ENCODE measurements at places on chromosomes 11 and 22.
A peak's percentile ranks its signal among the peaks of the same experiment; 100 is the strongest.

- no peak for DNase-seq
These were observed 4.8 kb downstream of the SAAL1 start for GRCh38 chr11:18100926-18101656.

DNA sequence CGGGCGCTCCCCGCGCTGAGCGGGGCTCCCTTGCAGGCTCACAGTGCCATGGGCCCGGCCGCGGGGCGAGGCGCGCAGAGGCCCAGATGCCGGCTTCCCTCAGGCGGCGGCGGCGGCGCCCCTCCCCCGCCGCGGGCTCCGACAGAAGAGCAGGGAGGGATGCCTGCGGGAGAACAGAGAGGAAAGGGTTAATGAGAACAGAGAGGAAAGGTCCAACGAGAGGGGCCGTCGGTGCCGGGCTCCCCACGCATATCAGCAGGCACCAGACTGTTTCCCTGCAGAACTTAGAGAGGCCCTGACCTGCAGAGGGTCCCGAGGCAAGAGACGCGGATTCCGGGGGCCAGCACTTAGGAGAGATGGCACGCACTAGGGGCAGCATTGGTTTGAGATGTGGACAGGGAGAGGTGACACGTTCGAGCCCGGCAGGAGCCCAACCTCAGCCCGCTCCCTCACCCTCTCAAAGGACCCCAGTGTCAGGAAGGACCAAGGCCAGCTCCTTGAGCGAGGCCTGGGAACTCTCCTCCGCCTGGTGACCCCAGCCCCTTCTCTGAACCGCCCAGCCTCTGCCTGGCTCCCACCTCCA lies 9.1 kb downstream of the NRXN2 start:
- DNase-seq = no peak

GRCh38 chr22:28904211-28904896 lies 21.0 kb downstream of the ZNRF3 start:
- no peak for DNase-seq

- no peak for DNase-seq
These were observed 3.1 kb downstream of the SLN start for GRCh38 chr11:107708792-107709191.

DNA sequence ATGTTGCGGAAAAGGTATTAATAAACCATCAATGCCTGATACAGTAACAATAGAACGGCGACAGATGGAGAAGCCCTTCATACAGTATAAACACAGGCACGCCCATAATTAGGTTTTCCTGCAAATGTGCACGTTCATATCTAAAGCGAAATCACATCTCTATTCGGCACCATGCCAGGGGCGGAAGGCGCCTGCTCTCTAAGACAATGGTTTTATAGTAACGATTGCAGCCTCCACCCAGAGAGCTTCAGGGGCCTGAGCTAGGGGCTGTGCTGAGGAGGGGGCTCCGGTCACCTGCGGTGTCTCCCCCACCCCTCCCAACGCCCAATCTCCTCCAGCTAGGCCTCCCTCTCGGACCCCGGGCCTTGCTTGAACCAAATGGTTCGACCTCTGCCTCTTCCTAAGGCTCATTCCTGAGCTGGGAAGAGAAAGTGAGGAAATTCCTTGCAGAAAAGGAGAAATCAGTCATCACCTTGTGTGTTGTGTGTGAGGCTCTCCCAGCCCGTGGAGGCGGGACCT lies 9.6 kb downstream of the KRTAP5-5 start:
- no peak for DNase-seq

- DNase-seq = no peak
These were observed 39.7 kb downstream of the ACAT1 start for GRCh38 chr11:108160970-108161566.

DNA sequence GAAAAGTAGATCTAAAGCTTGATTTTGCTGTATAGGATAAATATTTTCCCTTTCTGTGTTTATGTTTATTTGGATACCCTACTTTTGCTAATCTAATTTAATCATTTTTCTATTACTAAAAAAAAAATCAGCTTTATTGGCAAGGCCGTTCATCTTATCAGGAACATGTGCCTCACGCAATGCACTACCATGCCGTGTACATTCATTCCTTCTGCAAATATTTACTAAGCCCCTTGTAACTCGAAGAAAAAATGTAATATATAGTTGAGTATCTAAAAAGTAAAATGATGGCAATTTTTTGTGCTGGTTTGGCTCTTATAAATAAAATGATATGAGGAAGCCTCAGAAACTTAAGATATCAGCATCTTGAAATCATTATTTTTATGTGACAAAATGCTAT lies 8.9 kb downstream of the UVRAG start:
- DNase-seq = no peak

DNA sequence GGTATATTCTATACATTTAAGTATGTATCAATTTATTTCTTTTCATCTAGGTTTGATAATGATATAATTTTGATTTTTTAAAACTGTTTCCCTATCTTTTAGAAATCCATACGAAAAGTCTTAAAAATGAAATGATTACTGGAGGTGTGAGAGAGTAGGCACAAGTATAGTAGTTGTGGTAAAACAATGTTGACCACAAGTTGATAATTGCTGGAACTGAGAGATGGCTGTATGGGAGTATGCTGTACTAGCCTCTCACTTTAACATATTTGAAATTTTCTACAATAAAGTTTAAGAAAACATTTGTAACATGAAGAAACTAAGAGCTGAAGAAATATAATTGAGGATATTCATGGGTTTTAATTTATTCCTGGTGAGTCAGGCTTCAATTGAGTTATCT lies 30.0 kb downstream of the FSHB start:
- no peak for DNase-seq

- no peak for DNase-seq
These were observed 41.2 kb downstream of the COPB1 start for GRCh38 chr11:14458377-14458776.

GRCh38 chr11:112178936-112179335 lies 3.6 kb downstream of the BCO2 start:
- DNase-seq = no peak

DNA sequence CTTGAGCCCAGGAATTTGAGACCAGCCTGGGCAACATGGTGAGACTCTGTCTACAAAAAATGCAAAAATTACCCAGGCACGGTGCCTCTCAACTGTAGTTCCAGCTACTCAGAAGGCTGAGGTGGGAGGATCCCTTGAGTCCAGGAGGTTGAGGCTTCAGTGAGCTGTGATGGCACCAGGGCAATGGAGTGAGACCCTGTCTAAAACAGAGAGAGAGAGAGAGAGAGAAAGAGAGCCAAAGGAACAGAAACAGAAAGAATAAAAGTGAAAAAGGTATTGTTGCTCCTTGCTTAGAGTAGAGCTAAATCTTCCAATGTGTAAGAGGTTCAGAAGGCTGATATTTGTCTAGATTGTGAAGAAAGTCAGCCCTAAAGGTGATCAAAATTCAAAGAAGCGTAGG lies 8.9 kb upstream of the ETS1 start:
- no peak for DNase-seq

GRCh38 chr22:33772745-33773144 lies 147.5 kb downstream of the LARGE1 start:
- no peak for DNase-seq

DNA sequence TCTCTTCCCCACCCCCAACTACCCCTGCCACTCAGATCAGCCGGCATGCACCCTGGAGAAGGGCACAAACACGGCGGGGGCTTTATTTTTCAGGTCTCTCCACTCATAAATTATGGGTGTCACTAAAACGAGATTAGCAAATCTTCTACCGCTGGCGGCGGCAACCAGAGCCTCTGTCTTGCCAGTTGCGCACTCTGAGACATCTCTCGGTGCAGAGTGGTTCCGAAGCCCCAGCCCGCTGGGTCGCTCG lies 125.3 kb upstream of the C11orf58 start:
- DNase-seq = no peak

DNA sequence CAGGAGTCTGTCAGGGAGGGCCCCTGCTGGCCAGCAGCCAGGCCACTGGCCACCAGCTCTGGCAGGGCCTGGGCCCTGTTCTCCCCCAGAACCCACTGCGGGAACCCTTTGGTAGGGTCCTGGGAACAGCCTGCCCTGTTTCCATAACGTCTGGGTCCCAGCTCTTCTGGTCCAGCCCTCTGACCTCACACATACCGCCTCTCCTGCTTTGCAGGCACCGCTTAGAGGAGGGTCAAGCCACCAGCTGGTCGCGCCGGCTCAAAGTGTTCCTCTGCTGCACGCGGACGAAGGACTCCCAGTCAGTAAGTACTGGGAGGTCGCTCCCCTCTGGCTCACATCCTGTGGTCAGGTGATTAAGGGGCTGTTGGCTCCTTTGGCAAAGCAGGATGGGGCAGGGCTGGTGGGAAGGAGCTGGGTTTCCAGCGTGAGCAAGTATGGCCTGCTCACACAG lies 26.6 kb upstream of the MYRF start:
- no peak for DNase-seq

GRCh38 chr11:102914238-102915043 lies 39.7 kb upstream of the MMP12 start:
- no peak for DNase-seq

DNA sequence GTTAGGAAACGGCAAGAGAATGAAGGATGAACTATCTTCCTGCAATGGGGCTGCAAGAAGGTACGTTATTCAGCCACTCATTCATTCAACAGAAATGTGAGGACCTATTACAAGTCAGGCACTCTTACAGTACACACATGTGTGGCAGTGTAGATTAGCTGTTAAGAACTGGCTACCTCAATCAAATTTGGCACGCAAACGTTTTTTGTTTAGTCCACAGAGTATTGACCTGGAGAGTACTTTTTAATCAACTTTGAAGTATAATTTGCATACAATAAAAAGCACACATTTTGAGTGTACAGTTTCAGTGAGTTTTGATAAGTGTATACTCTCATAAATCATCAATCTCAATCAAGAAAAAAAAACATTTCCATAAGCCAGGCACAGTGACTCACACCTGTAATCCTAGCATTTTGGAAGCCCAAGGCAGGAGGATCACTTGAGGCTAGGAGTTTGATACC lies 24.2 kb downstream of the MRTFA start:
- DNase-seq = no peak

DNA sequence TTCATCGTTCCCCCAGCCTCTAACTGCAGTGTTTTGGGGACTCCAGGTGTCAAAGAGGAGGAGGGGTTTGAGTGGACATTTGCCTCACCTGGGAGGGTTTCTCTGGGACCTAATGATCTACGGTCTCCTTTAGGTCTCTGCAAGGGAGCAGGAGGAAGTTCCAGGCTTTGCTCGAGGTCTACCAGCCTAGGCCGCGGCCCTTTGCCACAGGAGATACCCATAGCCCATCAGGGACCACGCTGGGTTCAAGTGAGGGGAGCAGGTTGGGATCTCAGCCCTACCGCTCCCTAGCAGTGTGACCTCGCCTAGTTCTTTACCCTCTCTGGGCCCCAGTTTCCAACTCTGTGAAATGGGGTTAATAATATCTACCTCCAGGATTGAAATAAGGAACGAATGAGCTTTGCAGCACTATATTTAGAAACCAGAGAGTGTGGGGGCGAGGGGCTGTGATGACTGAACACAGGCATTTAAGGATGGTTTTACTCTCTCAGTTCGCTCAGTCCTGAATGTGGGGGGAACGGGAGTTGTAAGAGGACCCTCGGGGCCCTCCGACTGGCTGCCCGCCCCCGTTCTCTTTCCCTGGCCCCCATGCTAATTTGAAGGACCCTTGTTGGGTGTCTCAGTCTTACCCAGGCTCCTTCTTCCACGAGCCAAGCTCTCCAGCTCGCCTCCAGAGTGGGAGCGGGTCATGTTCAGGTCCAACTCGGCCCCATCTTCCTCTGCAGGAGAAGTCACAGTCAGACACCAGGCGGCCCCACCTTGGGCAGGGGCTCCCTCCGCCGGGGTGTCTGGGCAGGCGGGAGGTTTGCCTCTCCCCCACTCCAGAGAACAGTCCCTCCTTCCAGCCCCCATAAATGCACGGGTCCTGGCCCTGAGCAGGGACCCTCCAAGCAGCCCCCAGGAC lies 11.7 kb downstream of the PDGFB start:
- no peak for DNase-seq

DNA sequence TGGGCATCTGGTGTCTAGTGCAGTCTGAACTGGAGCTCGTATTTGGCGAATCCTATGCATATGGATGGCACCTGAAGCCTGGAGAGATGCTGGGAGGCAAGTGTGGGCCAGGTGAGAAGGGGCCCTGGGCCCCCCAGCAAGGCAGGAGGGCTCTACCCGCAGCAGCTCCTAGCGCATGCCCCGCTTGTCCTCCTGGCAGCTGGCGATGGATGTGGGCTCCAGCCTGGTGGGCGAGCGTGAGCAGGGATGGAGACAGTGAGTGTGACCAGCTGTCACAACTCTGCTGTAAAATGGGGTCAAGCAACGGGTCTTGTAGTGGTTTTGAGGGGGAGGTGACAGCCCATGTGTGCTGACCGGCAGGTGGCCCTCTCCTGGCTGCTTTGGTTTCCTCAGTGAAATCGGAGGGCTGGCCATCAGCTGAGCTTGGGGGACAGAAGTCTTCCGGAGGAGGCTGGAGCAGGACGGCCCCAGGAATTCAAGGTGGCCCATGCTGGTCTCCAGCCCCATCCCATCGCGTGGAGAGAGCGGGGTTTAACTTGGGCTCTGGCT lies 12.0 kb downstream of the FRMD8 start:
- DNase-seq = no peak

DNA sequence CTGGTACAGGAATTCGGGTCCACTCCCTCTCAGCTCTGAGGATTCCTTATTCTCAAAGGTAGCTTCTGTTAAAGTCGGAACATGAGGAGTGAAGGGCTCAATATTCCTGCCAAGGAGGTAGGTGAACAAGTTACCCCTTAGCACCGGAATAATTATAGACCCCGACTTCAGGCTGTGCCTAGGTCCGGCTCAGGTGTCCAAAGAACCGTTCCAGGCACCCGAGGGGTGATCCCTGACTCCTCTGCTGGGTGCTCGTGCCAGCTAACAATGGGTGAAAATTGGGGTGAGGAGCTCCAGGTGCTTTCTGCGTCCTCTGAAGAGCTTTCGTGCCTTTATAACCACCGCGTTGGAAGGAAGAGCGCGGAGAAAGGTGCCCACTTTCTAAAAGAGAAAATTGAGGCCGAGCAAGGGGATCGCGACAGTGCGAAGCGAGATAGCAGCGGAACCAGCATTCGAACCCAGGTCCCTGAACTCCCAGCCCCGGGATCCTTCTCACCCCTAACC lies 393 bp downstream of the CYB561A3 start:
- no peak for DNase-seq

GRCh38 chr22:17096071-17096470 lies 11.3 kb downstream of the IL17RA start:
- DNase-seq = no peak

DNA sequence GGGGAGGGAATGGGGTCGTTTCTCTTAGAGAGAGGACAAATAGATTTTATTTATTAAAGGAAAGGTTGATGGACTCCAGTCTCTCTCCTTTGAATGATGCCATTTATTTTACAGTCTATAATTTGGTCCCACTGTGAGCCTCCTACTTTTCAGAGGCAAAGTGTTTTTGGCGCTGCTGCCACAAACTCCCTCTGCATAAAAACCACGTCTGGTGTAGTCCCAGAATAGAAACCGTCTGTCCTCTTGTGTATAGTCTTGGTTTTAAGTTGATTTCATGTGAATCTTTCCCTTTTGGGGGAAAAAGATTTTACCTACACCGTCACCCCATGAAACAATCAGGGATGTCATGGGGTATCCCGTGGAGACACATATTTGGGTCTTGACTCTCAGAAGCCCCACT lies 143.6 kb upstream of the SEZ6L start:
- DNase-seq = no peak

- no peak for DNase-seq
These were observed 46.3 kb downstream of the TRAF6 start for GRCh38 chr11:36463781-36464180.

- DNase-seq = peak; percentile 45
These were observed 1.7 kb downstream of the QSER1 start for GRCh38 chr11:32894149-32894827.

Measured in T-helper 22 cell (primary cell).